ENCODE measurements at places on chromosomes 16 and 17. TPM values are rescaled to one million over a fixed set of nuclear protein-coding genes. Genes with fewer than 3 reads are reported as not detected.

NXPH3 gene
- total RNA-seq: 0.46 TPM

GPR179 gene
- total RNA-seq: 0.02 TPM

KRT34 gene
- 0.41 TPM for total RNA-seq

ASPA gene
- not detected for total RNA-seq

WFIKKN1 gene
- 0.23 TPM for total RNA-seq

RAB26 gene
- total RNA-seq: 3.9 TPM

NECAB2 gene
- 3.7 TPM for total RNA-seq

MARVELD3 gene
- 0.51 TPM for total RNA-seq

HASPIN gene
- total RNA-seq: 15.7 TPM

ACAP1 gene
- 3.9 TPM for total RNA-seq

CEP112 gene
- 6.4 TPM for total RNA-seq

TMEM170A gene
- 19.0 TPM for total RNA-seq

GNG13 gene
- total RNA-seq: not detected

TMEM235 gene
- not detected for total RNA-seq

SECTM1 gene
- 1.4 TPM for total RNA-seq

HOXB6 gene
- 6.1 TPM for total RNA-seq

KIFC3 gene
- 215 TPM for total RNA-seq

GSPT1 gene
- 196 TPM for total RNA-seq

MSL1 gene
- total RNA-seq: 65.4 TPM

FN3KRP gene
- total RNA-seq: 61.8 TPM

KRT20 gene
- 0.47 TPM for total RNA-seq

PRSS22 gene
- total RNA-seq: 4.1 TPM

PFAS gene
- 54.6 TPM for total RNA-seq

VMO1 gene
- total RNA-seq: 1.3 TPM

C16orf46 gene
- total RNA-seq: 0.85 TPM

BRICD5 gene
- 3.1 TPM for total RNA-seq

PIRT gene
- total RNA-seq: not detected

INCA1 gene
- total RNA-seq: 1.3 TPM

ABCC12 gene
- not detected for total RNA-seq

CES4A gene
- 1.2 TPM for total RNA-seq

PIK3R6 gene
- total RNA-seq: not detected

GOT2 gene
- total RNA-seq: 188 TPM

ADGRG1 gene
- total RNA-seq: 205 TPM

KAT7 gene
- total RNA-seq: 33.3 TPM

ABCC11 gene
- total RNA-seq: 0.13 TPM

PPY gene
- not detected for total RNA-seq

SOX15 gene
- 0.36 TPM for total RNA-seq

TMIGD1 gene
- total RNA-seq: not detected

HBQ1 gene
- 8.2 TPM for total RNA-seq

SYT17 gene
- 11.6 TPM for total RNA-seq

NFATC2IP gene
- 20.5 TPM for total RNA-seq

CDH8 gene
- total RNA-seq: 0.47 TPM

ZNRF1 gene
- total RNA-seq: 22.4 TPM

WFIKKN2 gene
- not detected for total RNA-seq

EVI2A gene
- not detected for total RNA-seq

SLC6A4 gene
- not detected for total RNA-seq

CLEC18B gene
- 0.33 TPM for total RNA-seq

ADAMTS18 gene
- not detected for total RNA-seq

TBC1D26 gene
- total RNA-seq: not detected

SLX4 gene
- 3.6 TPM for total RNA-seq

BCO1 gene
- 1.0 TPM for total RNA-seq
